ENCODE measurements at places on chromosomes 7 and 10.

GRCh38 chr7:13262929-13263530 lies 575.6 kb downstream of the ARL4A start:
- DNase-seq = no peak

DNA sequence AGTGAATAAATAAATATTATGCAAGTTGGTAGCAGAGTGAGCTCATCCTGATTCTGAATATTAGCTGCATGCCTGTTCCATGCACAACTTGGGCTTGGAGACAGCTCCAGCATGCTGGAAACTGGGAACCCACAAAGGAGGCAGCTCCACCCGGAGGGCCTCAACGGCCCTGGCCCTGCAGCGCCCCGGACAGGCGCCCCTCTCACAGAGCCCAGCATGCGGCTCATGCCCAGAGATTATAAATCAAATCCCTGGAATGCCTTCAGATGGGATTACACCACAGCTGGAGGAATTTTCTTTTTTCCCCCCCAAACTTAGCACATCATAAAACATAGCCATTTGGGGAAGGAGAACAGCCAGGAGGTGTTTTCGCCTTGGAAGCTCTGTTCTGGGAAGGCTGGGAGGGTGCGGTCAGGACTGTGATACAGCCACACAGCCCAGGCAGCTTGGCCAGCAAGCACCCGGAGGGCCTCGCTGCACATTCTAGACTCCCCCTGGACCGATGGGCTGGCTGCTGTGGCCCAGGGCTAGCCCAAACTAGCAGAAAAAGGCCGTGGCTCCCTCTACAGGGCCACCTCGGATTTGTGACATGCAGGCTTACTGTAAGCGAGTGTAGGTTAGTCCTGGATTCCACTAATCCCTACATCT lies 102.4 kb downstream of the PTPN20 start:
- no peak for DNase-seq

- no peak for DNase-seq
Observed at GRCh38 chr7:157654350-157654749, 317.5 kb downstream of the DNAJB6 start.

GRCh38 chr7:41576166-41576565 lies 126.7 kb downstream of the INHBA start:
- no peak for DNase-seq

- DNase-seq = peak; percentile 25
Observed at GRCh38 chr10:10891124-10892082, 126.3 kb upstream of the CELF2 start.

GRCh38 chr7:50347693-50348092 lies 43.2 kb downstream of the IKZF1 start:
- no peak for DNase-seq

GRCh38 chr7:108190891-108191290 lies 60.7 kb upstream of the LAMB4 start:
- DNase-seq = no peak

DNA sequence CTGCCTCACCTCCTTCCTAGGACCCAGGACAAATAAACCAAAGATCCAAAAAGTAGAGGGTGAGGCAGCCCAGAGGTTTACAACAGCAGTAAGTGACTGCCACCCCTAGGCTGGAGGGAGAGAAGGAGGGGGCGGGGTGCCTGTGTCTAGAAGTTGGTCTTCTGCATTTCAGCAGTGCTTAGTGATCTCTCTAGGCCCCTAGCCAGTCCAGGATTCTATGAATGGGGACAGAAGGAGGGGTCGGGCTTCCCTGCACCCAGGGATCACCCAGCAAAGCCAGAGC lies 62.8 kb upstream of the KDM7A start:
- no peak for DNase-seq

DNA sequence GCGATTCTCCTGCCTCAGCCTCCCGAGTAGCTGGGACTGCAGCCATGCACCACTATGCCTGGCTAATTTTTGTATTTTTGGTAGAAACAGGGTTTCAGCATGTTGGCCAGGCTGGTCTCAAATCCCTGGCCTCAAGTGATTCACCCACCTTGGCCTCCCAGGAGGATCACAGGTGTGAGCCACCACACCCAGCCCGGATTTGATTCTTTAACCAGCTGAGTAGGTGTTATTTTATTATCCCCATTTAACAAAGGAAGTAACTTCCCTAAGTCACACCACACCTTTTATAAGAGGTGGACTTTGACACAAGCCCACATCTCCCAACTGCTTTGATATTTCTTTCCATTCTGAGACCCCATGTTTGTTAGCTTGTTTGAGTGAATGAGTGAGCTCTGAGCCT lies 25.0 kb downstream of the SLC25A28 start:
- no peak for DNase-seq

- DNase-seq = no peak
Observed at GRCh38 chr10:99611326-99611725, 8.9 kb downstream of the SLC25A28 start.

DNA sequence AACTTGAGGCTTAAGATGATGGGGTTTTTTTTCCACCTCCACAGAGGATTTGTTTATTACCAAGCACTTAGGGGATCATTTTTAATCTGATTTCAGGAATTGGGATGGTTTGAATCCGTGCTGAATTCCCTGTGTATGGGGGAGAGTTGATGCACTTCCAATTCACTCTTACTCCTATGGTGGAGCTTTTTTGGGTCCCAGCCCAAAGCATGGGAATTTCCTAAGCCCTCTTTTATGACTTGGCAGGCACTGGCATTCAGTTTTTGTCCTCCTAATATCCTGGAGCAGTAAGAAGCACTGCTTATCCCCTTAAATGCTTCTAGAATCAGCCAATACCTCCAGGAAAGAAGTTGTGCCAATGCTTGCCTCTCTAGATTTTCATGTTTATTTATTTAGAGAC lies 78.7 kb downstream of the HYCC1 start:
- DNase-seq = no peak

- peak; percentile 9 for DNase-seq
Observed at GRCh38 chr7:122803323-122803722, 82.9 kb downstream of the CADPS2 start.

DNA sequence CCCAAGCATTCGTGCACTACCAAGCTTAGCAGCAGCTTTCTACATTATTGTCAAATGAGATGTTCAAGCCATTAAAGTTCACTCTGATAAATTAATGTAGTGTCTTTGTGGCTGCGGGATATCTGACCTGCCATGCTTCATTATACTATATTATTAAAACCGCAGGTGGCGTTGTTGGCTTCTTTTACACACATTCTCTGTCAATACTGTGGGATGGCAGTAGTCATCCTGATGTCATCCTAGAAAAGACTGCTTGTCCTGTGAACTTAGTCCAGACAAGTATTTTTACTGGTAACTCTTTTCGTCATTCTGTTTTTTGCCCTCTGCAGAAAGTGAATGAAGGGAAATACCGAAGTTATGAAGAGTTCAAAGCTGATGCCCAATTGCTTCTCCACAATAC lies 103.9 kb downstream of the ZMYND11 start:
- DNase-seq = no peak

GRCh38 chr7:143050931-143051330 lies 1.2 kb upstream of the OR6V1 start:
- DNase-seq = no peak

DNA sequence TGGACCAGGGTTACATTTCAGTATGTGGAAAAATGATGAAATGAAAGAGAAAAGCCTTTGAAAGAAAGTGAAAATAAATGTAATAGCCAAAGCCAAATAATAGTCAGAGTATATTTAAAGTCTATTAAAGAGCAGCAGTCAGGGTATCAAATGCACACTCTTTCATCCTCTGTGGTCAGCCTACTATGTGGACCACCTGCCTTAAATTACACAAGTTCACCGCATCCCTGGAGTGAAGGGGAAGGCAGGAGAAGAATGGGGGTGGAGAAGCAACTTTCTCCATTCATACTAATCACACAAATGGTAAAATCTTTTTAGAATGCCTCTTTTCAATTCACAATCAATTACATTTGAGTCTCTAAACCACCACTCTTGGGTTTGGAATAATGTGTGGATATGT lies 16.0 kb downstream of the TWIST1 start:
- DNase-seq = no peak

GRCh38 chr7:1028775-1029636 lies 15.3 kb upstream of the GPR146 start:
- peak; percentile 92 for DNase-seq

GRCh38 chr7:50450590-50451032 lies 461 bp upstream of the FIGNL1 start:
- no peak for DNase-seq

DNA sequence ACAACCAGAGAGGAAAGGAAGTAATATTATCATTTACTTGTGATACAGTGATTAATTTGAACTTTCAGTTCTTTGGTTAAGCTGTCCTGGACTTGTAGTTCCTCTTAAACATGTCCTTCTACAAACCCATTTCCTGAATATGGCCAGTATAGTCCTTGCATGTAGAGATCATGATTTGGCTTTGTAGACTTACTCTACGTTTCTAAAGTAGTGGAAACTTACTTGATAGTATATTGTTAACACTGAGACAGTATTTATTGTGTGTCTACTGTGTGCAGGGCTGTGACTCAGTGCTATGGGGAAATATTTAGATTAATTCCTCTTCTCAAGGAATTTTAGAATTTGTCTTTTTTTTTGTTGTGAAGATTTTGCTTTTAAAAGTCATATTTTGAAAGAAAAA lies 109.5 kb downstream of the NRF1 start:
- DNase-seq = no peak

DNA sequence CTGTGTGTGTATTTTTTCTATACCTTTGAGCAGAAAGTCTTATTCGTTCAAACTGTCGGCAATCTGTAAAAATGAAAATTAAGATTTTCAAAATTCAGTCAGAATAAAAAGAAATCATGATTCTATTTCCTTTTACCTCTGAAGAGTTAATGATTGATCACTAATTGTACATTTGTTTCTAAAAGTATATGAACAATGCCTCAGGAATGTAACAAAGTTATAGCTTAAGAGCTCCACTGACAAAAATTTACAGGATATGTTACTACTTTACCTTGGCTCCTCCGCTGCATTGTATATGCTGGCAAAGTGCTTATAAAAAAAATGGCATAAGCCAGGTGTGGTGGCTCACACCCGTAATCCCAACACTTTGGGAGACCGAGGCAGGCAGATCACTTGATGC lies 225.7 kb downstream of the VTI1A start:
- DNase-seq = no peak

- DNase-seq = no peak
Observed at GRCh38 chr7:2795906-2796305, 48.2 kb downstream of the GNA12 start.

DNA sequence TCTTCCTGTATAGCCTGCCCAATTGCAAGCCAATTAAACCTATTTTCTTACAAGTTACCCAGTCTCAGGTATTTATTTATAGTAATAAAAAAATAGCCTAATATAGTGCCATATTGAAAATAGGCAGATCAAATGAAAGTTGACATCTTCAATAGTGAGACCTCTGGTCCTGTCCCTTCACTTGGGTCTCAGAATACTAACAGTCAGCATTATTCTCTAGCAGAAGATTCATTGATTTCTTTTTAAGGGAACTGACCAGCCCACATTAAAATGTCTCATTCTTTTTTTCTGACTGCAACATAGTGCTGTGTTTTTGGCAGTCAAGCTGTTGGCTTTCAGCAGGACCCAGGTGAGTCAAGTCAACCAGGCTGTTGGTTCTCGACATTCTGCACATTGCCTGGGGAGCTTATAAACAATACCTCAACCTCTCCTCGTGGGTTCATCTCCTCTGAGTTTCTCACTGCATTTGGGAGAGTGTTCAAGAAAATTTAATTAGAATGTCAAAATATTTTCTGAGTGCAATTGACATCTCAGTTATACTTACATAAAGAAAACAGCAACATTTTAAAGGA lies 109.8 kb downstream of the MKX start:
- DNase-seq = no peak

DNA sequence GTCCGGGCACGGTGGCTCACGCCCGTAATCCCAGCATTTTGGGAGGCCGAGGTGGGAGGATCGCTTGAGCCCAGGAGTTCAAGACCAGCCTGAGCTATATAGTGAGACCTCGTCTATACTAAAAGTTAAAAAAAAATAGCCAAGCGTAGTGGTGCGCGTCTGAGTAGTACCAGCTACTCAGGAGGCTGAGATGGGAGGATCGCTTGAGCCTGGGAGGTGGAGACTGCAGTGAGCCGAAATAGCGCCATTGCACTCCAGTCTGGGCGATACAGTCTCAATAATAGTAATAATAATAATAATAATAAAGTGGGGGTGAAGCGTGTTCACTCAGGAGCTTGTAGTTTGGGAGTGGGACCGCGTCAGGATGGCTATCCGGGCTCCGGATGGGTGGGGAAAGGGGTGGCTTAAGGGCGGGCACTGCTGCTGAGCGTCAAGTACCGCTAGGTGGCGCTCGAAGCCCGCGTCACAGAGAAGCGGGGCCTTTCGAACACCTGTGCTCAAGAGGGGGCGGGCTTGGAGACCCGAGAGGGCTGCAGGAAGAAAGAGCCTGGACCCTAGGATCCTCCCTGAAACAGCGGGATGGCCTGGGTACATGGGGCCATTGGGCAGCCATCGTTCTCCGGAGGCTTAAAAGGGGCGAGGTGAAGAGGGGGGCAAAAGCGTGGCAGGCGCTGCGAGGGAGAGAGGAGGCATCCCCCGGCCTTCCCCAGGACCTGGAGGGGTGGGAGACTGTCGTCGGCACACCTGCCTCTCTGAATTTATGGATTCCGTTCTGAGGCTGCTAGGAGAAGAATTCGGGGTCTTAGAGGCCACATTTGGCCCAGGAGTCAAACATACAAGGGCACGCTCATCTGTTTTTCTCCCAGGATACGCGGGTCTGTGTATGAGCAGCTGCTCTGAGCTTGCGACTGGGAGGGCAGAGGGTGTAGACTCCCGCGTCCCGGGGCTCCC lies 14.5 kb downstream of the LBX1 start:
- DNase-seq = no peak

GRCh38 chr7:139777133-139777891 lies 486 bp downstream of the HIPK2 start:
- DNase-seq = no peak

- peak; percentile 59 for DNase-seq
Observed at GRCh38 chr10:69318867-69319727, 40.8 kb downstream of the HK1 start.

GRCh38 chr10:68955355-68955831 lies 577 bp upstream of the DDX21 start:
- DNase-seq = peak; percentile 27

DNA sequence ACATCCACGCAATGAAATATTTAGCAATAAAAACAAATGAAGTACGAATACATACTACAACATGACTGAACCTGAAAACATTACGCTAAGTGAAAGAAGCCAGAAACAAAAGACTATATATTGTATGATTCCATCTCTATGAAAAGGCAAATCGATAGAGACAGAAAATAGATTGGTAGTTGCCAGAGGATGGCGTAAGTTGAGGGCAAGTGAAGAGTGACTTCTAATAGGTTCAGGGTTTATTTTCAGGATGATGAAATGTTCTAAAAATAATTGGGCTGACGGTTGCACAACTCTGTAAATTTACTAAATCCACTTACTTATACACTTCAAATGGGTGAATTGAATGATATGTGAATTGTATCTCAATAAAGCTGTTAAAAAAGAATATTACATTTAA lies 39.5 kb upstream of the TECTB start:
- no peak for DNase-seq
